Progenitor cell of endocrine pancreas (in vitro differentiated cells): ENCODE measurements at places on chromosomes 2 and 18. TPM values are rescaled to one million over a fixed set of nuclear protein-coding genes. Genes with fewer than 3 reads are reported as not detected.

The ASB18 gene
- not detected in 2 replicates for total RNA-seq

The TRIM43 gene
- total RNA-seq = not detected in 2 replicates

The IGFBP2 gene
- total RNA-seq = 249 and 274 TPM in 2 replicates

The RSAD2 gene
- 4.4 and 5.3 TPM in 2 replicates for total RNA-seq

The FRZB gene
- 38.2 and 45.5 TPM in 2 replicates for total RNA-seq

The MATN3 gene
- 2.5 and 3.1 TPM in 2 replicates for total RNA-seq

The KIF5C gene
- total RNA-seq = 26.8 and 27.3 TPM in 2 replicates

The LYPD6B gene
- total RNA-seq = 140 TPM in 2 replicates

The IMMT gene
- 90.1 and 94.1 TPM in 2 replicates for total RNA-seq

The ANKRD29 gene
- 0.36 and 0.41 TPM in 2 replicates for total RNA-seq

The IL1B gene
- total RNA-seq = not detected in 2 replicates

The PROKR1 gene
- total RNA-seq = 0.09 and 0.12 TPM in 2 replicates

The ACMSD gene
- not detected in 2 replicates for total RNA-seq

The KIAA2012 gene
- total RNA-seq = not detected in 2 replicates

The IFT172 gene
- total RNA-seq = 43.7 and 49.5 TPM in 2 replicates

The VWA3B gene
- 0.12 and 0.47 TPM in 2 replicates for total RNA-seq

The C2orf78 gene
- total RNA-seq = not detected in 2 replicates

The PEX13 gene
- 34.0 and 37.6 TPM in 2 replicates for total RNA-seq

The LYPD1 gene
- total RNA-seq = 7.1 and 13.8 TPM in 2 replicates

The TM4SF20 gene
- not detected in 2 replicates for total RNA-seq

The ICOS gene
- total RNA-seq = not detected in 2 replicates

The TSHZ1 gene
- total RNA-seq = 16.9 and 17.1 TPM in 2 replicates

The HES6 gene
- 64.2 and 64.7 TPM in 2 replicates for total RNA-seq

The FSHR gene
- 0.44 and 0.74 TPM in 2 replicates for total RNA-seq

The MGAT5 gene
- 106 and 110 TPM in 2 replicates for total RNA-seq

The CNTNAP5 gene
- total RNA-seq = 5.3 and 8.9 TPM in 2 replicates

The GATA6 gene
- total RNA-seq = 112 and 114 TPM in 2 replicates

The TLX2 gene
- 0.33 TPM in 1 of 2 replicates, not detected in the other for total RNA-seq

The POLR1A gene
- 47.9 and 51.3 TPM in 2 replicates for total RNA-seq

The FEV gene
- total RNA-seq = 13.5 and 15.6 TPM in 2 replicates

The TCF4 gene
- 56.8 and 61.3 TPM in 2 replicates for total RNA-seq

The CDK5R2 gene
- total RNA-seq = 5.1 and 6.2 TPM in 2 replicates
